ENCODE measurements at places on chromosomes 4 and X.

DNA sequence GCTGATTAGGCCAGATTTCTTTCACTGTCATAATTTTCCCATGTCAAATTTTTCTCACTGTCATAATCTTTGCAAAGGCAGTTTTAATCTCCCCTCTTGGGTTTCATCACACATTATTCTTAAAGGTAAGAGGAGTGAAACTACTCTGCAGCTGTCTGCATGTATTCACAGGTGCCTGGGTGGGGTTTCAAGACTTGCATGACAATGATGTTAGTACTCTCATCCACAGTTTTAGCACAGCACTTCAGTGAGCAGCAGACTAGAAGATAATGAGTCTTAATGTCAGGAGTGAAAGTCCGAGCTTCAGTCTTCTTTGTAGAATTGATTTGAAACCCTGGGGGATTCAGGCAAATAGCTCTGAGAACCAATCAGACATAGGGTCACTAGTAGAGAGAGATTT, 182.5 kb upstream of the GALNT7 start:
- DNase-seq, result no peak

GRCh38 chr4:38123555-38123954, 163.4 kb downstream of the PTTG2 start:
- DNase-seq, result no peak

DNA sequence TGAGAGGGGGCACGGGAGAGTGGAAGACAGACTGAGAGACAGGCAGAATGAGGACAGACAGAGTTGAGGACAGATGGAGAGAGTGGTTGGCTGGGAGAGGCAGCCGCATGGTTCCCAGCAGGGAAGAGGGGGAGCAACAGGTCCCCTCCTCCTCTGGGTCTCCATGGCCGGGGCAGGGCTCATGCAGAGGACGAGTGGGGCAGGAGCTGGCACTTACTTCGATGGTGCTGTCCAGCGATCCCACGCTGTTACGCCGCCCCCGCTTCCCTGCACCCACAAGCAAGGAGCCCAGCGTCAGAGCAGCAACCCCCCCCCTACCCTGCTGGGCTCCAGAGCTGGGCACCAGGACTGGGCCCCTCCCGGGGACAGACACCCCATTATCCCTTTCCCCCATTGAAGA, 10.6 kb upstream of the KDM5C start:
- no peak for DNase-seq

DNA sequence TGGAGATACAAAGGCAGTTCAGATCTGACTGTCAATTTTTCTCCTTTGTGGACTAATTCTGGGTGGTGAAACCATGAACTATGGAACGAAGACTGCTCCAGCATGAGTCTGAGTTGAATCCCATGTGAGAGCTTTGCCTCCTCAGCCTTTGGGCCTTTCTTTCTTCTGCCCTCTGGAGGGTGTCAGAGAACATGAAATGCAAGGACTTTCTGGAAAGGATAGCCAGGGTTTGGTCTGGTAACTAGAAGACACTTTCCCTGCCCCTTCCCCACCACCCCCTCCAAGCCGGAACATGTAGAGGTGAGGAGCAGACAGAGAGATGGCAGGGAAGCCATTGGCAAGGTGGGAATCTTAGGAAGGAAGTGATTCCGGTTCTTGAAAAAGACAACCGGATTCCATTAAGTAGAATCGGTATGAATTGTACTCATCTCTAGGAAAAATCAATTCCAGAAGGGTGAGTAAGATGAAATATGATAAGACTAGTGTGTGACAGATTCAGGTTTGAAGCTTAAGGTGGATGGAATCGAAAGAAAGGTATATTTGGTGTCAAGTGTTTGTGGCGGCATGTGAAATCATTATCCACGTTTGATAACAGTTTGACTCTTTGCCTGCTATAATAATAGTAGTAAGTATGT, 19.0 kb downstream of the FHL1 start:
- peak; percentile 58 for DNase-seq

DNA sequence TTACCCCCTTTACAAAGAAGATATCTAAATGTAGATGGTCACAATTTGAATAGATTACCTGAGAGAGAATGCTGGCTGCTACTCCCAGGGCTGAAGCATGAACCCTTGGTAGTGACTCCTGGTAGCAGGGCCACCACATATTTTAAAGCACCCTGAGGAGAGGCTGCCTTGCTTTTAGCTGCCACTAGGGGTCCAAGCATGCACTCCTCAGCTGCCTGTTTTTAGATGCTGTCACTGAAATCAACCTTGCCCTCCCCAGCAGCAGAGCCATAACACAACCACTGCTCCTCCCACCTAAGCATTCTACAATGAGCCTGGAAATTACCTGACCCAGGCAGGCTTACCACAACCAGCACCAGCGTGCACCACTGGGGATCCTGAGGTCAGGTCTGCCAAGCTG, 850.9 kb downstream of the FAM133A start:
- no peak for DNase-seq

DNA sequence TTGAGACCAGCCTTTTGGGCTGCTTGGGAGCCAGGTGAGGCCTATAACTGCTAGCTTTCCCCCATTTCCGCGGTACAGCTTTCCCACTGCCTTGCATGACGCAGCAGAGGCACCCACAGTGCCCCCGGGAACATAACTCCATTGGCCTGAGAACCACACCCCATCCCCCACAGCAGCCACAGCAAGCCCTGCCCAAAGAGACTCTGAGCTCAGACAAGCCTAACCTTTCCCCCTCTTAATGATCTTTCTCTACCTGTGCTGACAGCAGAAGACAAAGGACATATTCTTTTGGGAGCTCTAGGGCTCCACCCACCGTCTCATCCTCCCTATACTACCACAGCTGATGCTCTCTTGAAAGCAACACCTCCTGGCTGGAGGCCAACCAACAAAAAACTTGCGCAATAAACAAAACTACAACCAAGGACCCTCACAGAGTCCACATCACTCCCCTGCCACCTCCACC, 114.8 kb downstream of the FANCB start:
- no peak for DNase-seq

- DNase-seq, result no peak
Measured at GRCh38 chr4:167930166-167930565, 162.2 kb upstream of the ANXA10 start.
